ENCODE measurements at places on chromosomes 5 and 9.
A peak's percentile ranks its signal among the peaks of the same experiment; 100 is the strongest.

DNA sequence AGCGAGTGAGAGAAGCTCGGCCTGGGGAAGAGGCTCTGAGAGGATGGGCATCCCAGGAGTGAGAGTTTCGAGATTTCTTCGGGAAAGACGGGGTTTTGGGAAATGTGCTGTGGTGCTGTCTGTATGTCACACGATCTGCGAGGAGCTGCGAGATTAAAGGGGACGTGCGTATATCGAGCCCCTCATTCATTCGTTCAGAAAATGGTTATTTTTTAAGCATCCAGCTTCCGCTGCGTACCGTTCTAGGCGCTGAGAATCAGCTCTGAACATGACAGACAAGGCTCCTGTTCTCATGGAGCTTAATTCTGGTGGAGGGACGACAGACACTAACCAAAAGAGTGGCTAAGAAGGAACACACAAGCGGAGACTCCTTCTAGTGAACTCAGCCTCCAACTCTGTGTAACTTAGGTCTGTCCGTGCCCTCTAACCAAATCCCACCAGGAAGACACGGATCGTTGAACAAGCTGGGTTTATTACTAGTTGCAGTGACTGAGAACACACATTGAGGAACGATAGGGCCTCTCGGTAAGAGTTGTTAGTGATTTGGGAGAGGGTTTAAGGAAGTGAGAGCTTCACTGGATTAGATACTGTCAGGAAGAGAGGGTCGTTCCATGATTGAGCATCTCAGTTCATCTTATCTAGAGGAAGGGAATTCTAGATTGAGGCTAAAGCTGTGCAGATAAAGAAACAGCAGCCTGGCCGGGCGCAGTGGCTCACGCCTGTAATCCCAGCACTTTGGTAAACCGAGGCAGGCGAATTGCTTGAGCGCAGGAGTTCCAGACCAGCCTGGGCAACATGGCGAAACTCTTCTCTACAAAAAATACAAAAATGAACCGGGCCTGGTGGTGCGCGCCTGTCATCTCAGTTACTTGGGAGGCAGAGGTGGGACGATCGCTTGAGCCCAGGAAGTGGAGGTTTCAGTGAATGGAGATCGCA lies 1.0 kb upstream of the FBXW11 start:
- DNase-seq: no peak

DNA sequence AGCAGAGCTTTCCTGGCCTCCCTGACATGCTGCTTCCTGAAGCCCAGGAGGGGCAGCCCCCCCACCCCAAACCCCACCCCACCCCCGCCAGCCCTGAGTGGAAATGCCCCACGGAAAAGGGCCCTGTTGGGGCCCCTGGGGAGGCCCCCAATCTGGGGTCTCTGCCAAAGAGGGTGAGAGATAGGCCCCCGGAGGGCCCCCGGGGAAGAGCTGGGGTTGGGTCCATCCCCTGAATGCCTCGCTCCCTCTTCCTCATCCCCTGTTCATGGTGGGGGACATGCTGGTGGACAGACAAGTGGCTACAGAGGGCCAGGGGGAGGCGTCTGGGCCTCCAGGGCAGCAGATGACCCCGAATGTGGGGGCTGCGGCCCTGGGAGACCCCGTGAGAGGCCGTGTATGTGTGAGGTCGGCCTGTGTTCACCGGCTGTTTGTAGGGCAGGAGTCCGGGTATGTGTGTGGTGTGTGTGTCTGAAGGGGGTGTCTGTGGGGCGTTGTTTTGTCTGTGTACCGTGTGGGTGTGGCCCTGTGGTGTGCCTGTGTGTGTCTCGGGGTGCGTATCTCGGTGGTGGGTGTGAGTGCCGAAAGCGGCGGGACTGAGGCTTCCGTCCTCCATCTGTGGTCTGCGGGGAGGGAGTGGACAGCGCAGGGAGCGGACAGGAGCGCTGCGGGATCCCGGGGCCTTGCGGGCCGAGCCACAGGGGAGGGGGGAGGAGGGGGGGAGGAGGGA lies 11.3 kb downstream of the C9orf50 start:
- DNase-seq: peak; percentile 98

- DNase-seq: no peak
These were observed 81.5 kb downstream of the NIPBL start for GRCh38 chr5:36957953-36958537.

DNA sequence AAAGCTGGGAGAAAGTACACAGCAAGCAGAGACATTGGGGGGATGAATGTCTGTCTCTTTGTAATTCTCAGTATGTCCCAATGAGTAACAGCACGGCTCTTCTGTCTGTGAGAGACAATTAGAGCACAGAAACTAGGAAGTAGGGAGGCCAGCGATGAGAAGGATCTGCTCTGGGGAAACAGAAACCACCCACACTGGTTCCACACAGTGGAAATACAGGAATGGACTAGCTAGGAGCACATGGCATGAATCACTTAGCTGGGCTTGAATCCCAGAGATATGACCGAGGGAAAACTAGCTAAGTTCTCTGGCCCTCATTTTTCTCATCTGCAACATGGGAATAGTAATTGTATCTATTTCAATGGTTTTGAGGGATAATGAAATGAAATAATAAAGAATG lies 895.9 kb downstream of the TLE4 start:
- DNase-seq: no peak

DNA sequence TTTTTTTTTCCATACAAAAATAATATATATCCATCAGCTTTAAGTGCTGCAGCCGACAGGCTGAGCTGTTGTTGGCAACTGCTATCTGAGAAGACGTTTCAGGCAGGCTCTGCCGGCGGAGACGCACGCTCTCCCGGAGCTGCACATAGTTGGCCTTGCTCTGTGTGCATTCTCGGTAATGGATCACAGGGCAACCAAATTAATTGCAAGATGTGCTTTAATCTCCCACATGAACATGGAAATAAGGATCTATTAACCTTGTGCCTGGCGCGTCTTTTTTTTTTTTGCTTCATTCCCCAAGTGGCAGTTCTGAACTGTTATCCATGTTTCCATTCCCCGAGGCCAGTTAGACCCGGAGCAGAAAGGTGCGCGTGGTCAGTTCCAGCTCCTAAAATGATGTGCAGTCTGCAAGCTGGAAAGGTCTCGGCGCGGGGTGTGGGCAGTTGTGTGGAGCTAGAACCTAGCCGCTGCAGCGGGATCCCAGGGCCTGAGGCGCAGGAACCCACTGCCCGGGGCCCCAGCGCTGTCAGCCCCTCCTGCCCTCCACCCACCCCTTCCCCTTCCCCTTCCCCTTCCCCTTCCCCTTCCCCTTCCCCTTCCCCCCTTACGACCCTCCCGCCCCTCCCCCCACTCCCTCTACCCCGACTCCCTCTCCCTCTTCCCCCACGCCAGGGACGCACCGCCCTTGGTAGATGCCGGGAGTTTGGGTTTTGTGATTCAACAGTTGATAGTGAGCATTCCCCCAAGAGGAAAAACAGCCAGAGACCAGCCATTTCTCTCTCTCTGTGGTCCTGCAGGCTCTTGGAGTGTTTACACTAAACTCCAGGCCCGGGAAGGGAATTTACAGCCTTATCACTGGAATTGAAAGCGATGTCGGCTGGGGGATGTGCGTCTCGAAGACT lies 137.8 kb downstream of the CEP120 start:
- no peak for DNase-seq

- DNase-seq: no peak
These were observed 1350.1 kb upstream of the C9orf72 start for GRCh38 chr9:28923351-28923750.

DNA sequence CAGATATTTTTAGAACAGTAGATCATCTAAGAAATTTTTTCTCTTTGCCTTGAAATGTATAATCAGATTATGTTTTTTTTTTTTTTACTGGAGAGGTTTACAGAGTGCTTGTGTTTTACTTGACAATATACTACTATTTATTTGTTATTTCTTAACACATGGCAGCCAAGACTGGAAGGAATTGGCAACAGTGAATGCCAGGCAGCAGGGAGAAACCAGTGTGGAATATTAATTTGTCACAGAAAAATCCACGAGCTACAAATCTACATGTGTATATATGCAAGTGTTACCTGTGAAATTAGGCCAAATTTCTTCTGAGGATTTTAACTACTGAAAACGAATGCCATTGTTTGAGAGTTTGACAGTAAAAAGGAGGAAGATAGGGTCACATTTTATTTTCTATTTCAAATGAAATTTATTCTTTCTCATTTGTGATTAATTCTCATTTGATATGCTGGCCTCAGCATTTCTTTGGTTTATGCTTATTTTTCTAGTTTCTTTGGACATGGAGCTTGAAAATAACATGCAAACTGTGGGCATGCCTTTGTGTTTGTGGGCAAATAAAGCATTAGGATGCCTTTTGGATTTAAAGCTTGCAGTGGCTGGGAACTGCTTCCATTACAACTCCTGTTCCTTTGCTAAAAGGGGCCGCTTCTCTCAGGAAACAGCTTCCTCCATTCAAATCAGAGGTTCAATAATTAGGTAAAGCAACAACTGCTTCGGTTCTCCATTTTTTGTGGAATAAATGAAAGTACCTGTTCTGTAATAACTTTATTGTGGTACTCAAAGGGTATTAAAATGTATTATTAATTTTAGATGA lies 39.0 kb upstream of the ZFYVE16 start:
- DNase-seq: no peak

DNA sequence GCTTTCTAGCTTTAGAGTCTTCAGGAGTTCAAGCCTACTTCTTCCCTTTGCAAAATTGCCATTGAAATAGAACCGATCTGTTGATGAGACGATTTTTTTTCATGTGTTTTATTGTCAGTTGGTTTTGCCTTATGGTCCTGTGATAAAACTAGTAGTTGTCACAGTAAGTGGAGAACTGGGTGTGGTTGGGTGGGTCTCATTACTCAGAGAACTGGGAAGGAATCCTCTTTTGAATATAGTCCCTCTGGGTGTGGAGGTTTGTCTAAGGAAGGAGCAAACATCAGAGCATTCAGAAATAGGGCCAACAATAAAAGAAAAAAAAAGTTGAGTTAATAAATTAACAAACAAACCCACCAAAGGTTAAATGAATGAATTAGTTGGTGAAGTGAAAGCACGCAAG lies 69.0 kb downstream of the ALDH1A1 start:
- DNase-seq: peak; percentile 8

- DNase-seq: no peak
These were observed 21.1 kb upstream of the EXOC3 start for GRCh38 chr5:421901-422300.

DNA sequence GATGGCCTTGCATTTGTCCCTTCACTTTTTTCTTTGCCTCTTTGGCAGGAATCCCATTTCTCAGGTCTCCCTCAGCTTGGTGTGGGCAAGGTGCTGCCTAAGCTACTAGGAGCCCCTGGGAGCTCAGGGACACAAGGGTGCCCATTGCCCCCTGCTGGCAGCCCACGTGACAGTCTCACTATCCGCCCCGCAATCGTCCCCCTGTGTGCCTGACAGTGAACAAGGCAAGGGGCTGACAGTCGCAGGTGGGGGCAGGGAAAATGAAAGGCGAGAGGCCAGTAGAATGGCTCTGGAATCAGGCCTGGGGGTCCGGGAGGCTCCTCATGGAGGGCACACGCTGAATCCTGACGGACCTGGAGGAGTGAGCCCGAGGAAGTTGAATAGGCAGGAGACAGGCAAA lies 2.0 kb upstream of the PCDH12 start:
- no peak for DNase-seq

DNA sequence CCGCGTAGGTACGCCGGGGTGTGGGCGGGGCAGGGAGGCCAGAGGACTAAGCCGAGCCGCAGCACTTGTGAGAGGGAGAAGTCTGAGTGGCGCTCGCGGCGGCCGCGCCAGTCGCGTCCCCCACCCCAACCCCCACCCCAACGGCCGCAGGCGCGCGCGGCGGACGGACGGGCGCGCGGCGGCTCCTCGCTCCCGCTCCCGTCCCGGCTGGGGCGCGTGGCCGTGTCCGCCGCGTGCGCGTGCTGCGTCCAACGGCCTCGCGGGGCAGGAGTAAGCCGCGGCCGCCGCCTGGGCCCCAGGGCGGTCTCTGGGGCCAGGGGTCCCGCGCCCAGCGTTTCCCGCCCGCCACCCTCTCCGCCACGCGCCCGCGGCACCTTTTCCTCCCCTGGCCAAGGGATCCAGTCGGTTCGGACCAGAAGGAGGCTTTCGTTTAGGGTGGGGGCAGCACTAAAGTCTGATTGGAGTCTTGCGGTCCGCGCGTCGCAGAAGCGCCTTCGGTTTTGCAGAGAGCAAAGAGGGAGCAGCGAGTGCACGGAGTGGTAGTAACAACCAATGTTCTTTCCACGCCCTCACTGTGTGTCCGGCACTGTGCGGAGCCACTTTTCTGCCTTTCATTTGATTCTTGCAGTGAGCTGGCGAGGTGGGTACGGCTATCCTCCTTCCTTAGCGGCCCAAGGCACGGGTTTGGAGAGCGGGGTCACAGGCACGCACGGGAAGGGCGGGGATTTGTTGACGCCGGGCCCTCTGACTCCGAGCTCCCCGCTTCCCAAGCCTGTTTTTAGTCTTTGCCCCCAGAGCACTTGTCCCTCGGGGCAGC lies 483 bp downstream of the G3BP1 start:
- peak; percentile 52 for DNase-seq

DNA sequence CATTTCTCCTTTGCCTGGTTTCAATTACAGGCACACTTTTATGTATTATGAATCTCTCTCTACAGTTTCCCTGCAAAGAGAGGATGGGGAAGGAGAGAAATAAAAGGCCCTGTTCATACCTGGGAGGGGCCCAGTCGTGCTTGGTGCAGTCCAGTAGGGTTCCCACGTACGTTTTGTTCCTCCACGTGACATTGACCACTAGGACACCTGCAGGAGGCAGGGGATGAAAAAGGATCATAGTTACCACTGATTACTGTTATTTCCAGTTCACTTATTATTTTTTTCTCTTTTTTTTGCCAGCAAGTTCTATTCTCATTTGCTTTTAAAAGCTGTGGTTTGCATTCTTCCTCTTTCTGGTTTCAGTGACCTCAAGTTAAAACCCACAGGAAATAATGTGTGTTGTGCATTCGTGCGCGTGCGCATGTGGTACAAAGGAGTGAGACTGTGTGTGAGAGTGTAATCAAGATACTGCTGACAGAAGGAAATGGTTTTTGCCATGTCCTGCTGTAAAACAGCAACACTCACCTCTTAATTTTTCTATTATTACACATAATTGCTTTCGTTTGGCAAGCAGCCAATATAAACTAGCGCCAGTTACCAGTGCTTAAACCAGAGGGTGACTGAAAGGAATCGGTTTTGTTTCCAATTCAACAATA lies 96.8 kb downstream of the ZNF608 start:
- peak; percentile 92 for DNase-seq

- no peak for DNase-seq
These were observed 462.1 kb downstream of the ICE1 start for GRCh38 chr5:5884593-5884992.

DNA sequence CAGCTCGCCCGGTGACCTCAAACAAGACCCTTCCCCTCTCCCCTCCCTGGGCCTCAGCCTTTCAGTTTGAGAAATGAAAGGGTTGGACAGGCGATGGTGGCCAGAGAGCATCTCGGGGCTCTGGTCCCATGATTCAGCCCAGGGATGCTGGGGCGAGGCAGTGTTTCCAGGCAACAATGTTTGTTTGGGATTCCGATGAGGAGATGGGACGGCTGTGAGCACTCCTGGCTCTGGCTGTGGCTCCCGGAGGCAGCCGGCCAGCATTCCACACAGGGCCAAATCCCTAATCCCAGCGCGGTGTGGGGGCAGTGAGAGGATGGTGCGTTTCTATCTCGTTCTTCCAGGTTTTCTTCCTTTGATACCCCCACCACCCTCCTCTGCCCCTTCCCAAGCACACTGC lies 66.0 kb downstream of the HMCN2 start:
- peak; percentile 10 for DNase-seq

Data from SW480 (cell line).